CD4-positive, alpha-beta T cell treated with Interferon alpha-2 for 1 hour (primary cell): ENCODE measurements at places on chromosomes 6 and 20.

DNA sequence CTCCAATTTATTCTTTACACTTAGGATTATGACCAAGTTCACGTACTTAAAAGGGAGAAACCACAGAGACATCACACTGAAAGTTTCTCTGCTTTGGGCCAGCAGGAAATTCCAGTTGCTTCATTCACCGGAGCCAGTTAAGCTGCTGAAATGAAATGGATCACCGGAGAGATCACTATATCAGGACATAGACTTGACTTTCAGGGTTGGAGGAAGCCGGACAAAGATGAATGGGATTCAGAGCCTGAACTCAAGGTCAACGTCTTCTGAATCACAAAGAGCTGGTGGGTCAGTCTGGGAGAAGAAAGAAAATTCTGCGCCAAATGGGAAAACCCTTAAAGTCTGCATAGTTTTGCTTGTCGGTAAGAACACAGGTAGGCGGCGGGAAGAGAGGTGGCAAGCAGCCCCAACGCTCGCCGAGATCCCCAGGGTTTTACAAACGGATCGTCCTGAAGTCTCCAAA is 81.9 kb upstream of the CCDC28A start:
- no peak for DNase-seq

DNA sequence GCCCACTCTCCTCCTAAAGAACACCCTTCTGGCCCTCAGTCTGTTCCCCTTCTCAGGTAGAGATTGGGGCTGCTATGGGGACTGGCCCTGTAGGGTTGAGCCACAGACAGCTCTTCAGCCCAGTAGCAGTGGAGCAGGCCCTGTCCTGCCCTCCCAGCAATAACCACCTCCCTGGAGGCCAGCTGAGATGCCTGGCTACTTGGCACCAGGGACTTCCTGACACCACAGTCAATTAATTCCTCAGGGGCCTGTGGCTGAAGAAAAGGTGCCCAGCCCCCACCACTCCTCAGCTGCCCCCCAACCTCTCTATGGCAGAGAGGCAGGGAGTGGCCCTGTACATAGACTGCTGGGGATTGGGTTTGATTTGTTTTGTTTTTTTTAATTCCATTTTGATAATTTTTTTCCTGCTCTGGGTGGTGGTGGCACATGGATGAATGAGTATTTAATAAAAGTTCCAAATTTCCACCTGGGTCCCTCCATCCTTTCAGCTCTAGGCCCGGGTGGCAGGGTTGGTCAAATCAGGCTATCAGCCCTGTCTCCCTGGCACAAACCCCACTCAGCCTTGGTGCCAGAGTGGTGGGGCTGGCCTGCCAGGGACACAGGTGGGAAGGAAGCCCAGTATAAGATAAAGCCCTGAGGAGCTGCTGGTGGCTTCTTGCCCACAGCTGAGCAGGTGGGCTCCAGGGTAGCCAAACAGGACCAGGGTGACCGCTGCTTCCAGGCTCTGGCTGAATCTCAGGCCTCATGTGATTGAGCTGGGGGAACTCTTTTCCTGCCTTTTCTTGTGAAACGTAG is 1.9 kb upstream of the DEF6 start:
- DNase-seq, result no peak

DNA sequence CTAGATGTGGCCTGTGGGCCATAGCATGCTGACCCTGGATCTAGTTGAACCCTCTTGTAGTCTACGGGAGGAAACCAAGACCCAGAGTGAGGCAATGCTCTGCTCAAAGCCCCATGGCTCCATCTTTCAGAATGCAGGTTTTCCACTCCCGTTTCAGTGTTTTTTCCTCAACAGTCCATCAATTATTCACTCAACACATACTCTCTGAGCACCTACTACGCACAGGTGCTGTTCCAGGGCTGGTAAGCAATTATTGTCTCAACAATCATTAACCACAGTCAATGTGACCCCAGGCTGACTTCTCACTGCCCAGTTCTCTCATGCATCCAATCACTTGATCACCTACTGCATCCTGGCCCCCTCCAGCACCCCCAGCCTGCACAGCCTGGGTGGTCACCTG is 20.0 kb downstream of the MOCS1 start:
- no peak for DNase-seq

GRCh38 chr6:162679681-162680080 is 47.9 kb downstream of the PRKN start:
- DNase-seq, result no peak

DNA sequence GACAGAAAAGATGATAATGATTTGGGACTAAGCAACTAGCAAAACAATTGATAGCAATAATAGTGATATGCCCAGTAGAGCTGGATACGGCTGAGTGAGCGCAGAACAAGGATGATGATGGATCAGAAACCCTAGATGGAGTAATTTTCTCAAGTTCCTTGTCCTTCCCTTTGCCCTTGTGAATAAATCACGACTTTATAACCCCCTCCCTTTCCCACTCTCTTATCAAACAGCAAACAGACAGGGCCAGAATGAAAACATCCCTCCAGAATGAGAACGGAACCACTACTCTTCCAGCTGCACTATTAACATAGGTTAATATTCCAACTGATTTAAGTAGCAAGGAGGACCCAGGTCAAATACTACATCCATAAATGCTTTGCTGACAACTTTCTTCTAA is 1.3 kb upstream of the MTFR2 start:
- no peak for DNase-seq

DNA sequence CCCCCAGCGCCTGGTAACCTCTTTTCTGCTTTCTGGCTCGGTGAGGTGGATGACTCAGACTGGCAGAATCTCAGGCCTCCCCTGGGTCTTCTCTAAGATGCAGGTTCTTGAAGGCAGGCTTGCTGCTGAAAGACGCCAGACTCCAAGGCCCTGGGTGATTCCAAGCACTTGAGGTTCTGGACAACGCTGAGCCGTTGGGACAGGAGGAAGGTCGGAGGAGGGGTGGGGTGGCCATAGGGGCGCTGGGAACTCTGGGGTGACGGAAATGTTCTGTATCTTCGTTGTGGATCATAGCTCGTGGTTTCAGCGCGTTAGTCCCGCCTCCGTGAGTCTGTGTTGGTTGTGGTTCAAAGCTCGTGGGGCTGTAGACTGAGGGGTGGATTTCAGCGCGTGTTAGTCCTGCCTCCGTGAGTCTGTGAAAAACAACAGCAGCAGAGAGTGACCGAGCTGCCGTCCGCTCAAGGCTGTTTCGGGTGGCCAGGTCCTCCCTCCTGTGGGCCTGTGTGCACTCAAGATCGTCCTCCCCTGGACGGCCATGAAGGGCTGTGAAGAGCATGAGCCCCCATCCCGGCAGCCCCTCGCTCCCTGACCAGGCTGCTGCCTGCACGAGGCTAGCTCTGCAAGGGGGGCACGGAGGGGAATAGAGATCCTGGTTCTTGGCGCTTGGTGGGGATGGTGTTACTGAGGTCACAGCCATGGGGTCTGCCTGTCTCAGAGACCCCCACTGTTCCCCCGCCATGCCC is 7.7 kb downstream of the NTSR1 start:
- peak; percentile 38 for DNase-seq

- DNase-seq, result no peak
Measured at GRCh38 chr6:9388596-9388995, 953.3 kb upstream of the SLC35B3 start.

DNA sequence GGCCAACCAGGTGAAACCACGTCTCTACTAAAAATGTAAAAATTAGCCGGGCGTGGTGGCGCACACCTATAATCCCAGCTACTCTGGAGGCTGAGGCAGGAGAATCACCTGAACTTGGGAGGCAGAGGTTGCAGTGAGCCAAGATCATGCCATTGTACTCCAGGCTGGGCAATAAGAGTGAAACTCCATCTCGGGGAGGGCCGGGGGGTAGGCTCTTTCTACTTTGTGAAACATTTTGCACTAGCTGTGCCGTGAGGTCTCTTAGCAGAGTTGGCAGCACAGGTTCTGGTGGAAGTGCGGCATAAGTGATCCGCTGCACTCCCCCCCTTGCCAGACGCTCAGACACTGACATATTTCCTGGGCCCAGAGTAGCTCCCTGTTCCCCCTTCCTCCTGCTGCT is 24.5 kb downstream of the PSMG4 start:
- no peak for DNase-seq

GRCh38 chr6:51718533-51718932 is 368.9 kb downstream of the PKHD1 start:
- no peak for DNase-seq

GRCh38 chr6:53426667-53427270 is 78.0 kb upstream of the ELOVL5 start:
- DNase-seq, result no peak

GRCh38 chr20:46438156-46438750 is 31.8 kb upstream of the ELMO2 start:
- DNase-seq, result peak; percentile 45

GRCh38 chr6:133802861-133803260 is 86.1 kb upstream of the TCF21 start:
- DNase-seq, result no peak

GRCh38 chr6:38632490-38632889 is 7.2 kb downstream of the BTBD9 start:
- no peak for DNase-seq

DNA sequence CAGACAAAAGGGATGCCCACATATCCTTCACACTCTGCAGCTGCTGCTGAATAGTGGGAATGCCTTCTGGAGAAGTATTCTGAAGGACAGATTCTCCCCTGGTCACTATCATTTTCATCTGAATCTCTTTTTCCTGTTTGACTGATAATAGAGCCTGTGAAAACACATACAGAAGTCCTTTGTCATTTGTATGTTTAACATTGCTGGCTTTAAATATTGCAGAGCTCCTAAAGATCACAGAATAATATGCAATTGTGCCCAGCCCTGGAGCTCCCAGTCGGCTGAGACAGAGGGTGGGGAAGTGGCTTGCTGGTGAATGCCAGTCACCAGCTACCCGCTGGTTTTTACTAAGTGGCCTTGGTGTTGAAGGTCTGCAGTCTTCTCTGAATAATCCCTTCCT is 272.3 kb downstream of the SYNE1 start:
- DNase-seq, result no peak

DNA sequence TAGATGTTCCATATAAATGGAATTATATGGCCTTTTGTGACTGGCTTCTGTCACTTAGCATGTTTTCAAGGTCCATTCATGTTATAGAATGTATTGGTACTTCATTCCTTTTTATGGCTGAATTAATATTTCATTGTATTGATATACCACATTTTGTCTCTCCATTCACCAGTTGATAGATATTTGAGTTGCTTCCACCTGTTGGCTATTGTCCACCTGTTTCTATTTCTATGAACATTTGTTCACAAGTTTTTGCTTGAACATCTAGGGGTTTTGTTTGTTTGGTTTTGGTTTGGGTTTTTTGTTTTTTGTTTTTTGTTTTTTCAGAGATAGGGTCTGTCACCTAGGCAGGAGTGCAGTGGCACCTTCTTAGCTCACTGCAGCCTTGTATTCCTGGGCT is 23.2 kb downstream of the WFDC3 start:
- no peak for DNase-seq

DNA sequence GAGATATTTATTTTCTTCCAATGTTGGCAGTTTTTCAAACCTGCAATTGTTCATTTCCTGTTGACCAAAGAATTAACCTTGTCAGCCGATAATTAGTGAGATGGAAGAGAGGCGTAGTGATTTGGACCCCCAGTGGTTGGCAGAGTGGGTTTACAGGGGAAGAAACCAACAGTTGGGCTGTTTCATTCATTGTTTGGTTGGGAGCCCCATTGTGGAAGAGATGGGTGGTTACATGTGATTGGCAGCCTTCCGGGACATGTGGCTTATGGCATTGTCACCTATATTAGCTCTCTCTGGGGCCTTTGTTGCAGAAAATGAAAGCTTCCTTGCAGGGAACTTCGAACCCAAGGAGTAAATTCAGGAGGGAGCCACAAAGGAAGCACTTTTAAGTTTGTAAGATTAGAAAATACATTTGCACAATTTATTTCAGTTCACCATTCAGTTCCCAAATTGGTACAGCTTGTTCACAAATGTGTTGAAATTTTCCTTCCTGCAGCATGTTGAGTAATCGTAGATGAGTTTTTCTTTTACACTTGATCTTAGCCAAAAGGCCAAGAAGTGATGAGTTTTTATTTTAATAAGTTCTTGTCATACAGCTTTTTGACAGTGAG is 50.3 kb upstream of the CDKAL1 start:
- no peak for DNase-seq

DNA sequence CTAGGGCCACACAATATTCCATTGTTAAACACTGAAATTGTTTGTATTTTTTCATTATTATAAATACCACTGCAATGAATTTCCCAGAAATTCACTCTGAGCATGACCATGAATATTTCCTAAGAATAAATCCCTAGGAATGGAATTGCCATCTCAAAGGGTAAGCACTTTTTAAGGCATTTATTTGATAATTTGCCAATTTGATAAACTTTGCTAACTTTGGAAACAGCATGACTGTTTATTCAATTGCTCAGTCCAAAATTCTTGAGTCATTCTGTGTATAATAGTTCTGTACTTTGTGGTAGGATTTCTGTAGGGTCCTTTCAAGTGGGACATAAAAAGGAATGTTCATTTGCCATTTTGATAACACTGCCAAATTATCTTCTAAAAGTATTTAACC is 44.2 kb upstream of the TOX2 start:
- no peak for DNase-seq

DNA sequence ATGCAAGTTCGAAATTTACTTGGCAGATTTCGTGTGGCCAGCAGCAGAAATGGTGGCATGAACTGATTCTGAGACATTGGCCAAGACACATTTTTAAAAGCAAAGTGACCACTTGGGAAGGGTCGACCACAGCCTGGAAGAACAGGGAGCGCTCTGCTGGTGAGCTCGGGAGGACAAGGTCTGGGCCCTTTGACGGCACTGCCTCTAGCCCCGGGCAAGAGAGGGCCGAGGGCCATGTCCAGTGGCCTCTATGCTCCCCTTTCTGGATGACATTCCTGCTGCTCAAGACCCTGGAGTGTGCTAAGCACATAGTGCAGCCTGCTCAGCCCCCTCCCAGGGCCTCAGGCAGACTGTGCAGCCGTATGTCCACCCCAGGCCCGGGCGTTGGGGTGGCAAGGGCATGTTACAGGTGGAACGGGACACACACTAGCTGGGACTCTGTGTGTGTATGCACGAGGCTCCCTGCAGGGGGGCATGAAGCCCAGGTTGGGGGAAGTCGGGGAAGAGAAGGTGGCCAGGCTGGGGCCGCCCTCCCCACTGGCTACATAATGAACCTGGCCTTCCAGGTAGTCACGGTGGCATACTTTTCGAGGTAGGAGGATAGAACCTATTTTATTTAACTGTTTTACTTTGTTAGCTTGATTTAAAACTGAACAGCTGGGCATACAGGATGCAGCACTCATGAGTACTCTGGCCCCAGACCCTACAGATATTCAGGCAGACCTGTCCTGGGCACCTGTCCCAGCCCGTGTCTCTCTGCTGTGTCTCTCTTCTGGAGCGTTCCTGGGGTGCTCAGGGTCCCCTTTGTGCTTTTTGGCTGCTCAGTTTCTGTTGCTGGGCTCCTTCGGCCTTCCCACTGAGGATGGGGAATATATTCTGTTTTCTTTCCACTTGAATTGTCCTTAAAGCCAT is 6.4 kb downstream of the SYNJ2 start:
- no peak for DNase-seq
